ENCODE measurements at places on chromosomes 4 and X. TPM values are rescaled to one million over a fixed set of nuclear protein-coding genes. Genes with fewer than 3 reads are reported as not detected.

DNA sequence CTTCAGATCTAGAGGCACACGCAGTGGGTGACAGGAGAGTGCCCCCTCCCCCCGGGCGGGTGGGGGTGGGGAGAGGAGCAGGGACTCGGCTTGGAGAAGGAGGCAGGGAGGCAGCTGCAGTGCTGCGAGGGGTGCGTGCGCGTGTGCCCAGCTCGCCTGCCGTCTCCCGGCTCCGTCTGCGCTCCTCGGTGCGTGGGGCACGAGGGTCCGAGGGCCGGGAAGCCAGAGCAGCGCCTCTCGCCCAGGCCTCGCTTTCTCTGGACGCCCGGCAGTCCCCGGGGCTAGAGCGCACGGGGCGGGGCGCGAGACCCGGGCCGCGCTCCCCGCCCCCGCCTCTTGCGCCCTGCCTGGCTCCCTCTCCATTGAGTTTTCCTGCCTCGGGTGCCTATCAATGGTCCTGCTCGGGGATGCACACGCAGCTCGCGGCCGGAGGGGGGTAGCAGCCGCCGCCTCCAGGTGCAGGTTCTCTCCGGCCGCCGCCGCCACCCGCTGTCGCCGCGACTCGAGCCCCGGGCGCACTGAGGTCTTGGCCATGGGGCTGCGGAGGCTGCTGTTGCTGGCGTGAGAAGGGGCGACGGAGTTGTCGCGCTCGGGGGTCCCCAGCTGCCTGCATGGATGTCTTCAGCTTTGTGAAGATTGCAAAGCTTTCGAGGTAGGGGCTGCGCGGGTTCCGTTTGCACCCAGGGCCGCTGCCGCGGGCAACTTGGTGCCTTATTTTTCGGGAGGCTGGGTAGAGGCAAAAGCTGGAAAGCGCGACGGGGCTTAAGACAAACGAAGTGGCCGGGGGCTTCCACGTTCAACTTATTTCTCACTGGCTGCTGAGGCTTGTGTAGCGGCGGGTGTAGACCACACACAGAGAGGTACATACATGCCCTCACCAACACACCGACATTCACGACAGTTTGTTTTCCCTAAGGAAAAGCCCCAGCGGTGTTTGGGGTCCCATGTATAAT lies at the start of gene FRMPD4:
Gene FRMPD4 (plus strand): TSS at position 113 of the 953 bp plus-strand sequence. CDS start 499 bp downstream, at position 612.
- peak; percentile 43 for DNase-seq

The CRLF2 gene
- not detected for total RNA-seq

The COL25A1 gene
- under 0.01 TPM for total RNA-seq

DNA sequence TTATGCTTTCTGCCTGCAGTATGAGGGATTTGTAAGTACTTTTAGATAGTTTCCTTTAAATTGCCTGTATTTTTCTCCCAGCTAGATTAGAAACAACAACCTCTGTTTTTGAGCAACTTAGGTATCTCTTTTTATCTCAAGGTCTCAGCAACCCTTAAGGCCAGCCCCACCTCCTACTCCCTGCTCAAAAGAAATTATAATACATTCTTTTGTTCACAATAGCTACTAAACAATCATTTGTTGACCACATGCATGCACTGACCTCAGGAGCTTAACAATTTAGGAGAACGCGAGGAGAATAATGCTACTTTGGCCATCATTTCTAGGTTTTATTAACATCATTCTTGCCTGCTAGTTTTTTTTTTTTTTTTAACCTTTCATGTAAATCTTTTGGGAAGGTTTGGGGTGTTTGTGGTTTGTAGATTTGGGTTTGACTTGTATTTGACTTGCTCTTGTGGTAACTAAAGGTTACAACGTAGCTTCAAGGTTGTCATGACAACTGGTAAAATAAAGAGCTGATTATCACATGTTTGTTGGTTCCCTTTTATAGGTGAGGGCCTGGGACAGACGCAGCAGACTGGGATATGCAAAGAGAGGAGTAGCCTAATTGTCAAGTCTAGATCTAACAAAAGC lies 145.4 kb upstream of the PLAC1 start:
- no peak for DNase-seq

DNA sequence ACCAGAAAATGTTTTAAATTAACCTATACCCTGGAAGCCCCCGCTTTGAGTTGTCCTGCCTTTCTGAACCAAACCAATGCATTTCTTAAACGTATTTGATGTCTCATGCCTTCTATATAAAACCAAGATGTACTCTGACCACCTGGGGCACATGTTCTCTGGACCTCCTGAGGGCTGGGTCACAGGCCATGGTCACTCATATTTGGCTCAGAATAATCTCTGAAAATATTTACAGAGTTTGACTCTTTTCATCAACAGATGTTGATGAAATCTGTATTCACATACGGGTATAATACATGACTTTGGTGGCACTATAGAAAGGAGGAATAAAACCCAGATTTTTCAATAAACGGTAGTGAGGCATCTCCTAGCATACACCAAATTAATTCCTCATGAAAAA lies 55.7 kb downstream of the STAP1 start:
- no peak for DNase-seq

- peak; percentile 35 for DNase-seq
Observed at GRCh38 chr4:185039508-185040273, 21.4 kb downstream of the HELT start.

GRCh38 chr4:105108971-105109370 lies 37.7 kb upstream of the TET2 start:
- DNase-seq, result no peak

The AFM gene
- total RNA-seq, result not detected

DNA sequence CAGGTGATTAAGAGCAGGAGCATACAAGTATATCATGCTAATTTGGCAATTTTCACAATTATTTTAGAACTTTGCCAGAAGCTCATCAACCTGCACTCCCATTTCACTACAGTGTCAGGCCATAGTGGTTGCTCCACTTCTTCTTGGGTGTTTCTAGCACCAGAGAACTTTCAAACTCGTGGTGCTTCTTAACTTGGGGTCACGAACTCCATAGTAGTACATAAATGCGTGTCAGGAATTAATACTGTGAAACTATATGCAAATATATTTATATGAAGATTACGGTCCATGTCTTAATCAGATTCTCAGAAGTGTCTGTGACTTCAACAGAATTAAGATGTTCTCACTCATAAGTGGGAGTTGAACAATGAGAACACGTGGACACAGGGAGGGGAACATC lies 254.3 kb upstream of the BMP3 start:
- DNase-seq, result no peak

The PSAPL1 gene
- under 0.01 TPM for total RNA-seq

GRCh38 chr4:30721185-30722091 lies 1.3 kb downstream of the PCDH7 start:
- DNase-seq, result peak; percentile 69

DNA sequence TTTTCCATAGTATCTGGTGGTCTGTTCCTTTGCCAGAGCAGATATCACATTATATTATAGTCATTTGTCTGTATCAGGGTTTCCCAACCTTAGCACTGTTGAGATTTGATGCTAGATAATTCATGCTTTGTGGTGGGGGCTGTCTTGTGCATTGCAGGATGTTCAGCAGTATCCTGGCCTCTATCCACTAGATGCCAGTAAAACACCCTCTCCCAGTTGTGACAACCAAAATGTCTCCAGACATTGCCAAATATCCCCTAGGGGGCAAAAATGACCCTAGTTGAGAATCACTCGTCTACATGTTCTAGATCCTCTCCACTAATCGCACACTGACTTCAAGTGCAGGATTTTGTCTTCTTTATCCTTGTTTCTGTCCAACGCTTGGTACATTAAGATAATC lies 160.8 kb downstream of the FANCB start:
- DNase-seq, result no peak

The DMRTC1 gene
- total RNA-seq, result not detected

The TMEM150C gene
- total RNA-seq, result 0.59 TPM

GRCh38 chrX:39779952-39780783 lies 317.6 kb downstream of the BCOR start:
- no peak for DNase-seq

The REPS2 gene
- 11.2 TPM for total RNA-seq

DNA sequence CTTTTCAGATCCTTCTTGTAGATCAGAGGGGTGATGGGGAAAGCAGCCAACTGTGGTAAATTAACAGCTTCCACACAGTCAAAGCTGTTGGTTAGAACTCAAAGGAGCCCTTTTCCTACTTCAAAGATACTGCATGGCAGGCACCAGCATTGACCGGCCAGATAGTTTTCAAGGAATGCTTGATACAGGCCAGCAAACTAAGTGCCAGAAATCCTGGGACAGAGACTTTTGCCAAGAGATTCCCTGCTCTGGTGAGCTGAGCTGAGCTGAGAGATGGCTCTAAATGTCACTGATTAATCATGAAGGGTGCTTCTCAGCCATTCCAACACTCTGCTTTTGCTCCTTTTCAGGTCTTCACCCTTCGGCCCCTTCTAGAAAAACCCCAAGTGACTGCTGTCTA lies 131.6 kb upstream of the MED14 start:
- DNase-seq, result no peak

DNA sequence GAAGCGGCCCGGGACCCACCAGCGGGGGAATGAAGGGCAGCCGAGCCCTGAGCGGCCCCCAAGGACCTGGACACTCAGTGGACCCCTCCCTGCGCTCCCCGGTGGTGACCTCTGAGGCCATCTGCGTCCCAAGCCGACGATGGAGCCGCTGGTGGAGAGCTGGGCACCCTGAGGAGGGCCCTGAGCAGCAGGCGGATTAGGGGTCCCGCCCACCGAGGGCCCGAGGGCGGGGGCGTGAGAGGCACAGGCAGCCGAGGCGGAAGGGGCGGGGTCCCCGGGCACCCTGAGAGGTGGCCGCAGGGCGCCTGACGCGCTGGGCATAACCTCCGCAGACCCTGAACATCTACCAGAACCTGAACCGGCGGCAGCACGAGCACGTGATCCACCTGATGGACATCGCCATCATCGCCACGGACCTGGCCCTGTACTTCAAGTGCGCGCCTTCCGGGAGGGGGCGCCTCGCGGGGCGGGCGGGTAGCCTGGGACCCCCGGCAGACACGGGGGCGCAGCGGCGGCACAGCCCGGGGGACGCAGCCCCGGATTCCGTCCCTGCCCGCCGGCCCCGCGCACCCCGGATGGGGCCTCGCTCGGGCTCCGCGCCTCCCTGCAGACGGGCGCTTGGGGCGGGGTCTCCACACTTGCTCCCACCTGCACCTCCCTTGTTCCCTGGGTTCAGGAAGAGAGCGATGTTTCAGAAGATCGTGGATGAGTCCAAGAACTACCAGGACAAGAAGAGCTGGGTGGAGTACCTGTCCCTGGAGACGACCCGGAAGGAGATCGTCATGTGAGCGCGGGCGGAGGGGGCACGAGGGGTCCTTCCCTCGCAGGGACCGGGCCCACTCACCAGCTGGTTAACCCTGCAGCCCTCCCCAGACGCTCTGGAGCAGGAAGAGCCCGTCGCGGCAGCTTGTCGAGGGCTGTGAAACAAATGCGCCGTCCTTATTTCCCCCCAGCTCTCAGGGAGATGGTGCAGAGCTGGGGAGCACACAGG lies 10.3 kb downstream of the ATP5ME start:
- DNase-seq, result no peak

The HAUS3 gene
- 11.1 TPM for total RNA-seq

GRCh38 chr4:185892165-185892564 lies 80.2 kb upstream of the SORBS2 start:
- DNase-seq, result no peak

The IL15 gene
- 3.2 TPM for total RNA-seq

The MAGEA12 gene
- not detected for total RNA-seq

GRCh38 chr4:14874990-14875389 lies 127.3 kb upstream of the CPEB2 start:
- DNase-seq, result no peak

GRCh38 chr4:41744572-41745291 lies 3.8 kb downstream of the PHOX2B start:
- DNase-seq, result no peak

GRCh38 chr4:36921476-36922216 lies 322.9 kb upstream of the NWD2 start:
- peak; percentile 0 for DNase-seq

GRCh38 chrX:31291131-31291530 lies 219.3 kb upstream of the FTHL17 start:
- DNase-seq, result no peak

- no peak for DNase-seq
Observed at GRCh38 chrX:115067812-115068211, 50.4 kb upstream of the IL13RA2 start.

- DNase-seq, result no peak
Observed at GRCh38 chrX:136256026-136256425, 4.8 kb upstream of the MAP7D3 start.

GRCh38 chr4:175998782-175999181 lies 66.9 kb upstream of the WDR17 start:
- peak; percentile 41 for DNase-seq

The DAPP1 gene
- 14.5 TPM for total RNA-seq

DNA sequence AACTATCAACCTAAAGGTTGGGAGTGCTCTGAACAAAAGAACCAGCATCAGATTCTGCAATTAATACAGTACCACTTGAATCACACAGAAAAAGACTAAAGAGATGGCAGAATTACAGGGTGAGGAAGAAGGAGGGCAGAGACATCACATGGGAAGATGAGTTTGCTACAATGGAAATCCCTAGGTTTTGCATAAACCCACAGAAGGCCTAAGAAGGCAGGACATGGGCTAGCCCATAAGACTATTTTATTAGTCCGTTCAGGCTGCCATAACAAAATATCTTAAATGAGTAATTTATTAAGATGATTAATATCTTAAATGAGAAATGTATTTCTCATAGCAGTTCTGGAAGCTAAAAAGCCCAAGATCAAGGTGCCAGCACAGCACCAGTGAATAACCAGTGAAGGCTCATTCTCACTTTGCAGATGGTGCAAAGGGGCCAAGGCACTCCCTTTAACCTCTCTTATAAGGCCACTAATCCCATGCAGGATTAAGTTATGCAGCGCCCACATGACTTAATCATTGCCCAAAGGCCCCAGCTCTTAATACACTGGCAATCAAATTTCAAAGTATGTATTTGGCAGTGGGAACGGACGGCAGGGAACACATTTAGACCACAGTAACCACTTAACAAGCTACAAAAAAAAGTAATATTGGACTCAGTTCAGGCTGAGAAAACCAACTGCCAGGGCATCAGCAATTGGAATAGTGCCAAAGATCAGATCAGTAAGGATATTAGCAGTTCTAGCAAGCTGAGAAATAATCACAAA lies 47.6 kb upstream of the NEUROG2 start:
- DNase-seq, result peak; percentile 16

GRCh38 chr4:56662782-56663468 lies 18.2 kb downstream of the HOPX start:
- DNase-seq, result no peak

DNA sequence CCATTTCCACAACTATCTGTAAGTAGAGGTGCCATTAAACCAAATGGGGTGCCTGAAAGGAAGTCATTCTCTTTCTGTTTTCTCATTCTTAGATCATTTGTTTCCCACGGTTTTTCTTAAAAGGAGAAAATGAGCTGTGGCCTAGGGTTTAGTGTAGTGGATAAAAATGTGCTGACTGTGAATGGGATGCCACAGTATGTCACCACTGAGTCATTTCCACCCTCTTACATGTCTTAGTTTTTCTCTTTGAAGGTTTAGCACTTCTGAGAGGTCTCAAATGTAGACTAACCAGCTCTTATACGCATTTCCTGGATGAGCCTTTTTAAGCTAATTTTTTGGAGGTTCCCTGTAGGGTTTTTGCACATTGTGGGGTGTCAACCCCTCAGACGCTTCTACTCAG lies 244.5 kb upstream of the SPANXN1 start:
- peak; percentile 63 for DNase-seq
